Lung microvascular endothelial cell (primary cell): ENCODE measurements at places on chromosomes 11 and 22. TPM values are rescaled to one million over a fixed set of nuclear protein-coding genes. Genes with fewer than 3 reads are reported as not detected.
A peak's percentile ranks its signal among the peaks of the same experiment; 100 is the strongest.

Gene NLRP10
- total RNA-seq: not detected in 2 replicates

Gene NTM
- total RNA-seq: under 0.01 TPM in 1 of 2 replicates, not detected in the other

Gene CARNS1
- under 0.01 TPM in 2 replicates for total RNA-seq

Gene P2RY2
- total RNA-seq: 0.20 and 0.65 TPM in 2 replicates

Gene KRTAP5-6
- total RNA-seq: not detected in 2 replicates

Gene PKP3
- 0.22 and 0.40 TPM in 2 replicates for total RNA-seq

Gene CNTN5
- not detected in 2 replicates for total RNA-seq

Gene NDUFC2
- 54.9 and 71.4 TPM in 2 replicates for total RNA-seq

Gene INS
- not detected in 2 replicates for total RNA-seq

Gene OR51G2
- not detected in 2 replicates for total RNA-seq

Gene CARD18
- not detected in 2 replicates for total RNA-seq

Gene NXPE2
- total RNA-seq: not detected in 2 replicates

Gene CELSR1
- 15.7 and 43.1 TPM in 2 replicates for total RNA-seq

Gene PRG3
- total RNA-seq: not detected in 2 replicates

DNA sequence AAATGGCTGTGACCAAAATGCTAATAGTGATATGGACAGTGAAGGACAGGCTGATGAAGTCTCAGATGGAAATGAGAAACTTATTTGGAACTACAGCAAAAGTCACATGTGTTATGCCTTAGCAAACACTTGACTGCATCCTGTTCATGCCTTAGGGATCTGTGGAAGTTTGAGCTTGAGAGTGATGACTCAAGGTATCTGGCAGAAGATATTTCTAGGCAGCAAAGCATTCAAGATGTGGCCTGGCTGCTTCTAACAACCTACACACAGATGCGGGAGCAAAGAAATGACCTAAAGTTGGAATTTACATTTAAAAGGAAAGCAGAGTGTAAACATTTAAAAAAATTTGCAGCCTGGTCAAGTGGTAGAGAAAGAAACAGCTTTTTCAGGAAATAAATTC lies 28.1 kb upstream of the CD81 start:
- no peak for DNase-seq

DNA sequence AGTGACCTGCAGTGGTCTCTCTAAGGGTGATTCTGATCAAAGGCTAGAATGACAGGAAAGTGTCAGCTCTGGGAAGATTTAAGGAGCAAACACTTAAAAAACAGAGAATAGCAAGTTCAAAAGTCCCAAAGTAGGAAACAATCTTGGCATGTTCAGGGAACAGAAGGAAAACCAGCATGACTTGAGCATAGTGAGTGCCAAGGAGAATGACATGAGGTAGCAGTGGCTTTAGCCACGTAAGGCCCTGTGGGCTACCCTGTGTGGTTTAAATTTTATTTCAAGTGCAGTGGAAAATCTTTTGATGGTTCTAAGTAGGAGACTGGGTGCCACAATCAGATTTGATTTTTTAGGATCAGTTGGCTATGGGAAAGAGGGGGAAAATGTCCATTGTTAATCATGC lies 149.4 kb downstream of the WNT11 start:
- no peak for DNase-seq

DNA sequence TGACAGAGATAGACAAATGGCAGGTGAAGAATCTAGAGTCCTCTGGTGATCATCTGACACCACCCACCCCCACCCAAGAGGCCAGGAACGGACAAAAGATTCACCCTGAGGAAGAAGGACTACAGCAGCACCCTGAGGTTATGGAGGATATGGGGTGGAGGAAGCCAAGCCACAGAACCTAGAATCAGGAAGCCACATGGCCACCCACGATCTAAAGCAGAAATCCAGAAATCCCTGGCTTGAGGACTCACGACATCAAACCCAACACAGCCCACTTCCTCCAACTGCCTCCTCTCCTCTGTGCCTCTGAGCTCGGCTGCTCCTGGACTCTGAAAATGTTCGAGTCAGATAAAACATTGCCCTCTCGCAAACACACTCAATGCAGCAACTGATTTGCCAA lies 364.3 kb downstream of the SHANK2 start:
- no peak for DNase-seq

- peak; percentile 69 for DNase-seq
Measured at GRCh38 chr11:66739983-66740382, 11.0 kb upstream of the SPTBN2 start.

GRCh38 chr22:29116397-29117123 lies 43.7 kb downstream of the KREMEN1 start:
- DNase-seq: no peak

DNA sequence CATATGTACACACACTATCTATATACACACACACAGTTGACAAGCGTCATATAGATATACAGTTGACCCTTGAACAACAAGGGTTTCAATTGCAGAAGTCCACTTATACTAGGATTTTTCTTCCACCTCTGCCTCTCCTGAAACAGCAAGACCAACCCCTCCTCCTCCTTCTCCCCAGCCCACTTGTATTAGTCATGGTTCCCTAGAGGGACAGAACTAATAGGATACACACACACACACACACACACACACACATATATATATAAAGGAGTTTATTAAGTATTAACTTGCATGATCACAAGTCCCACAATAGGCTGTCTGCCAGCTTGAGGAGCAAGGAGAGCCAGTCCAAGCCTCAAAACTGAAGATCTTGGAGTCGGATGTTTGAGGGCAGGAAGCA lies 92.9 kb downstream of the DHCR7 start:
- DNase-seq: no peak

- peak; percentile 40 for DNase-seq
Measured at GRCh38 chr22:29539105-29539504, 14.5 kb downstream of the THOC5 start.

DNA sequence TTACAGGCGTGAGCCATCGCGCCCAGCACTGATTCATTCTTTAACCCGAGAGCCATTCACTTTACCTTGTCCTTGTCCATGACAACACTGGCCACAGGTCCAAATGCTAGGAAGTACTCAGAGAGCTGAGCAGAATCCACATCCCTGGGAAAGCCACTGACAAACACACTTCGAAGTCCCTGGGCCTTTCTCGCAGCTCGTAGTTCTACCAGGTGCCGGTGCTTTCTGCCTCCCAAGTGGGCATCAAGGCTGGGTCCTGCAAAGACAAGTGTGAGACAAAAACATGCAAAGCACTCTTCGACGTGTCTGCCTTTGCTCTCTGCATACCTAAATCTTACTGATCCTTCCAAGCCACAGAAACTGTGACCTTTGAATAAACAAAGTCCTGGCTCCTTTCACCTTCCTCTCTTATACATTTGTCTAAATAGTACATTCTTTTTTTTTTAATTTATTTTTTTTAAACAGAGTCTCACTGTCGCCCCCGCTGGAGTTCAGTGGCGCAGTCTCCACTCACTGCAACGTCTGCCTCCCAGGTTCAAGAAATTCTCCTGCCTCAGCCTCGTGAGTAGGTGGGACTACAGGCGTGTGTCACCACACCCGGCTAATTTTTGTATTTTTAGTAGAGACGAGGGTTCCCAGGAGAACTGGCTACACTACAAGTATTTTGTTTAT lies 2.2 kb downstream of the TUT1 start:
- peak; percentile 58 for DNase-seq

- no peak for DNase-seq
Measured at GRCh38 chr11:31844351-31844750, 33.2 kb upstream of the PAX6 start.

GRCh38 chr11:17260020-17260419 lies 16.5 kb upstream of the NUCB2 start:
- no peak for DNase-seq

DNA sequence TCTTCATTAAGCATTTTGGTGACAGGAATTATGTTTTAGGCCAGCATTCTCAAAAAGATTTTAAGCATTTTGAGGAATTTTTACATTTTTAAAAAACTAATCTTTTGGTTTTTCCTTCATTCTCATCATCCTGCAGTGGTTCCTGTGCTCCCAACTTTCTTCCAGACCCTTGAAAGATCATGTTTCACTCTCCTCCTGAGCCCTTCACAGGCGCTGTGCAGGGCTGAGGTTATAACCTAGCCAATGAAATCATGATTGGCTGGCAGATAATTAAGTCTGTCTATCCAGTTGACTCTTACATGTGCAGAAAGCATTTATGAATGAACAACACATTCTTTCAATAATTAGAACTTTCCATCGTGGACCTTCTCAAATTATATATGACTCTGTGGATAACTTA lies 226.3 kb downstream of the DDX10 start:
- DNase-seq: no peak

DNA sequence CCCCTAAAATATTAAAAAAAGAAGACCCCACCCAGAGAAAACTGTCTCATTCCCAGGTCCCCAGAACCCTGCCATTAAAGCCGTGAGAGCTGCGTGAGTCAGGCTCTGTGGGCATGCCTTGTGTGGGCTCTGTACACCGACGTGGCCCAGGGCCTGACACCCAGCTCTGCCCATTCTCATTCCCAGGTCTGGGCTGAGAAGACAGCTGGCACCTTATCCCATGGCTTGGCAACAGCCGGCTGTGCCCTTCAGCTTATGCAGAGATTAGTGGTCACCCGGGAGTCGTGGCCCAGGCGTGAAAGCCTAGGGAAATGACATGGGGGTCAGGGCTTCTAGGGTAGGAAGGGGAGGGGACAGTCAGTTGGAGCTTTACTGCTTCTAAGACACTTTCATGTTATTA lies 31.9 kb downstream of the OTOG start:
- no peak for DNase-seq

DNA sequence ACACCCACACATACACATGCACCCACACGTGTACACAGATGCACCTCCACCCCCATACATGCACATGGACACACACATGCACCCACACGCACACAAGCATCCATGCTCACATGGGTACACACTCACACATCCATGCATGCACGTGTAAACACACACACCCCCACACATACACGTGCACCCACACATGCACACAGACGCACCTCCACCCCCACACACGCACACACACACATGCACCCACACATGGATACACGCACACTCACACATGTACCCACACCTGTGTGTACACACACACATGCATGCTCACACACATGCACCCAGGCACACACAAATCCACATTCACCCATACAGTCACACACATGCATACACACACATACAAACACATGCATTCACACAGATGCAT lies 24.5 kb downstream of the CDPF1 start:
- no peak for DNase-seq

DNA sequence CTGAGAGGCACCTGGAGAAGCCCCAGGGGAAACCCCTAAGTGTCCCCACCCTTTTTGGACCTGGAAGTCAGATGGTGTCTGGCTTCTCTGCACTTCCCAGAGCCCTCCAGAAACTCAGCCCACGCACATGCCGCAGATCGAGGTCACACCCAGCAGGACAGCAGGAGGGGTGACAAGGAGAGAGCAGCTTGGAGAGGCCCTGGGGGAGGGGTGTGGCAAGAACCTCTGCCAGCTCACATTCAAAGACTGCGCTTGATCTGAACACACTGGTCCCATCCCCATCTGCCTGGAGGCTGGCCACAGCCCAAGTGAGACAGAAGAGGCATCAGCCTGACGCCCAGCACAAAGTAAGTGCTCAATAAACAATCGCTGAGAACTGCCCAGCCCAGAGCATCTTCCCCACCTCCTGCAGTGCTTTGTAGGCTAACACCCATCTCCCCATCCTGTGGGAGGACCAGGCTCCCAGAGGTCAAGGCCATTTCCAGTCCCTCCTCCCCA lies 21.4 kb downstream of the TMPRSS6 start:
- DNase-seq: no peak

DNA sequence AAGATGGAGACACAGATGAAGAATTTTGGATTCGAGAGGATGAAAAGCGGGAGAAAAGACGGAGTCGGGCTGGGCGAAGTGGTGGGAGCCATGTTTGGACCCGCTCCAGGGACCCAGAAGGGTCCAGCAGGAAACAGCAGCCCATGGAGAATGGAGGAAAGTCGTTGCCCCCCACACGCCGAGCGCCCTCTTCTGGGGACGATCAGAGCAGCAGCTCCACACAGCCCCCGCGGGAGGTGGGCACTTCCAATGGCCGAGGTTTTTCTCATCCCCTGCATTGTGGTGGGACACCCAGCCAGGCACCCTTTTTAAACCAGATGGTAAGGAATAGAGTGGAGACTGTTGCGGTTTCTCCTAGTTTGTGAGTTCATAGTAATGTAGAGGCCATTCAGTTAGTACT lies 22.8 kb upstream of the SLC25A18 start:
- DNase-seq: no peak

- peak; percentile 55 for DNase-seq
Measured at GRCh38 chr22:19974935-19975706, 33.5 kb upstream of the TXNRD2 start.

DNA sequence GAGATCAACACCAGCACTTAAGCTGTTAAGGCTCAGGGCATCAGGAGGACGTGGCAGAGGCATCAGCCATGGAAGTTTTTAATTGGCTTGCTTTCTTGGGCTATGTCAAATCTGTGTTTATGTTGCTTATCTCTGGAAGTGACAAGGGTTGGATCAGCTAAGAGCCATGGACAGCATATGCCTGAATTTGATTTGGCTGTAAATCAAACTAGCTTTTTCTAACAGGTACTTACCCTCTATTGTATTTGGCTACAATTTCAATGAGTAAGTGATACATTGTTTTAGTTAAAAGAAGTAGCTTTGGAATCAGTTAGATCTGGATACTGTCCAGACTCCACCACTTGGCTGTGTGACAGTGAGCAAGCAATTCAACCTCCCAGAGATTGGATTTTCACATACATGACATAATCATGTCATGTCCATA lies 936.6 kb downstream of the OPCML start:
- peak; percentile 58 for DNase-seq

GRCh38 chr22:23579280-23579679 lies 810 bp downstream of the IGLL1 start:
- no peak for DNase-seq

DNA sequence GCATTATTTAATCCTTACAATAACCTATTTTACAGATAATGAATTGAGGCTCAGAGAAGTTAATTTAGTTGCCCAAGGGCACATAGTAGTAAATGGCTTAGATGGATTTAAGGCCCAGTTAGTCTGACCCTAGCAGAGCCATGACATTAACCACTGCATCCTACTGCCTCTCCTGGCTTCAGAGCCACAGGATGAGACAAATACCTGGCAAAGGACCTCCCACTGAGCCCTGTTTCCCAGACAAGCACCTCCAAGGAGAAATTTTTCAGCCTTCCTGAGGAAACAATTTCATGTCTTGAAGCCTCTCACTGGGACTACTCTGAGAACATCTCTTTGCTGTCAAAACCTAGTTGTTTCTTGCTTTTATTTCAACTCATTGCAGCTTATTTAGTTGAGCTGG lies 28.4 kb downstream of the IZUMO1R start:
- DNase-seq: no peak

- no peak for DNase-seq
Measured at GRCh38 chr11:71384561-71384960, 63.6 kb downstream of the DHCR7 start.

DNA sequence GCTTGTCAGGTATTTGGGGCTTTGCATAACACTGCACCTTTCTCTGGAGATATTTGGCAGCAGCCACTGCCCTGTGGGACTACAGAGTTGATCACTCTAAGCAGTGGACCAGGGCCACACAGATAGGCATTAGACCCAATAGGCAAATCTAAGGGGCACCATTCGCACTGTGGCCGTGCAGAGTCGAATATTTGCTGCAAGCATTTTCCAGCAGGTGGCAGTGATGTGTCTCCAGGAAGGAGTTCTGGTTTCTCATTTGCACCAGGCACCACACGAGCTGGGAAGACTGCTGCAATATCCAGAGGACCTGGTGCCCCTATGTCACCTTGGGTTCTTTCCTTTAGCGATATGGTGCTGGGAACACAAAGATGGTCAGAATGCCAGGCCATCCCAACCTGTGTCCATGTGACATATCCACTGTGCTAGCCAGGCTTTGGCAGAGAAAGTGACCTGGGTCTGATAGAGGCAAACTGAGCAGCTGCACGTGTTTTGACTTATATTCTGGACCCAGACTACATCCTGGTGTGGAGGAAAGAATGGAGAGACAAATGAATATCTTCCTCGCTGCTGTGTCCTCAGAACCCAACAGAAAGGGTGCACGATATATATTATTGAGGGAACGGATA lies 318.7 kb downstream of the BUD13 start:
- DNase-seq: peak; percentile 79
